Fibroblast of upper back skin (primary cell): ENCODE measurements at places on chromosomes 5 and 9.
A peak's percentile ranks its signal among the peaks of the same experiment; 100 is the strongest.

- no peak for DNase-seq
Observed at GRCh38 chr5:178627259-178627598, 379 bp upstream of the CLK4 start.

- no peak for DNase-seq
Observed at GRCh38 chr9:18893046-18893445, 140.0 kb downstream of the SAXO1 start.

DNA sequence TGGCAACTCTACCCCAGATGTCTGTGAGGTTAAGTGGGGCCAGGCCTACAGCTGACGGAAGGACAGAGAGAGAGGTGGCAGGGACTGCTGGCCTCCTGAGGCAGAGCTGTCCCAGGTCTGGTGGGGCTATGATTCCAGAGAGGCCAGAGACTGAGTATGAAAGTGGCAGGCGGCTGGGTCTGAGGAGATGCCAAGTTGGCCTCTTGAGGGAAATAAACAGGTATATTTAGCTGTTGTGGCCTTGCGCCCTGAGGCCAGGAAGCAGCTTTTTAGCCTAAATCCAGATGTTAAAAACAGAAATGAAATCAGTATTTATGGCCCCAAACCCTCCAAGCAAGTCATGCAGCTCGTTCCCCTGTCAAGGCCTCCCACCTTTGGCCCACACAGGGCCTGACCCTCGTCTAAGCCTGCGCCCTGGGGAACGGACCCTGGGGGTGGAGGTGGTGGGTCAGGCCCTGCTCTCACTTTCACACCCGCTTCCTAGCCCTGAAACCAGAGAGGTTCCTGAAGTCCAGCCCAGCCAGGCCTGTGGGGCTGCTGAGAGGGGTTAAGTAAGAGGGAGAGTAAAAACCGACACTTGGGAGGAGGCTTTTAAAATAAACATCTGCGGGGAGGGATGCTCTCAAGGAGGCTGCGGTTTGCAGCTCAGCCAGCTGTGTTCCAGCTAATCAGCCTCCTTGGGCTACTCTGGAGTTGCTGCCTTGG lies 18.7 kb downstream of the PCDHGC5 start:
- DNase-seq: peak; percentile 89

GRCh38 chr5:148912714-148913398 lies 86.4 kb downstream of the ADRB2 start:
- peak; percentile 97 for DNase-seq

DNA sequence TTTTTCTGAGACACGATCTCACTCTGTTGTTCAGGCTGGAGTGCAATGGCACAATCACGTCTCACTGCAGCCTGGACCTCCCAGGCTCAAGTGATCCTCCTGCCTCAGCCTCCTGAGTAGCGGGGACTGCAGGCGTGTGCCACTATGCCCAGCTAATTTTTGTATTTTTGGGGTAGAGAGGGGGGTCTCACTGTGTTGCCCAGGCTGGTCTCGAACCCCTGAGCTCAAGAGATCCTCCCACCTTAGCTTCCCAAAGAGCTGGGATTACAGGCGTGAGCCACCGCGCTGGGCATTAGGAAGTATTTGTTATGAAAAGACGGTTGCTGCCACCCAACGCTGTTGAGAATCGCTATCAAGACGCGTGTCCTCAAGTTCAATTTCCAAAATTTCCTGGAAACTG lies 180.9 kb upstream of the TBCA start:
- DNase-seq: no peak

GRCh38 chr5:10632110-10632761 lies 68.4 kb downstream of the ANKRD33B start:
- DNase-seq: peak; percentile 71

DNA sequence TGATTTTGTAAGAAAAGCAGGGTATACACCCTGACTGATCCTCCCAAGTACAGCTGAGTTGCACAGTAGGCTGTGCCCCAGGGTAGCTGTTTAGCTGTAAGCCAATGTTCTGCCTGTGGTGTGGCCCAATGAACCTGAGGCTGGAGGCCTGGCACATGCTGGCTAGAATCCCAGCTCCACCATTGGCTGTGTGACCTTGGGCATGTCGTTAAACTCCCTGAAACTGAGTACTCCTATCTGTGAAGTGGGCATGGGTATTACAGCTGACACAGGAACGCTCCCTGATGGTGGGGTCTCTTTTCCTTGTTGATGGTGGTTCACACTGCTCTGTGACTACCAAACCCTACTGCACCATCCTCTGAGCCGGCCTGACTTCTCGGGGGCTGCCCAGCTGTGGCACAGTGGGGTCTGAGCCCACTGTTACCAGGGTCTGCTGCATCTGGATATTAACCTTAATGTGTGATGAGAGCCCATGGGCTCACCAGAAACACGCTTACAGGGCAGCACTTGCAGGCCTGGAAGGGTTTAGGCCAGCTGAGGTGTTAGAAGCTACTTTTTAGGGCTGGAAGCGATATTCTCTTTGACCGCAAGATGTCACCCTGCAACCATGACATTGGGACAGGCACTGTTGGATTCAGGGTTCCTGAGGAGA lies 7.0 kb upstream of the GADD45G start:
- peak; percentile 64 for DNase-seq

DNA sequence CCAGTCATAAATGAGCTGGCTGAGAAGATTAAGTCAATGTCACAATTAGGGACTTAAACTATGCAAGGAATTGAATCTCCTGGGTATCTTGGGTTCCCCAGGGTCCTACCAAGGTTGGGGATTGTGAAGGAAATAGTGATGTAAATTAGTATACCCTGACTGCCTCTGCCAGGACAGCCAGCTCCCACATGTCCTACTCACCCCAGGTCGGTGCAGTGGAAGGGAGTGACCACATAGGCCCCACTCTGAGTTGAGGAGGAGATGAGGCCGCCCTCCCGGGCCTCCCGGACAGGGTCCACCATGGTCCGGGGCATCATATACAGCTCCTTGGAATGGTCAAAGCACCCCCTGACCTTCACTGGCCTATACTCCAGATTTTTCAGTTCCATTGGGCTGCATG lies 2.7 kb downstream of the SURF1 start:
- DNase-seq: no peak

DNA sequence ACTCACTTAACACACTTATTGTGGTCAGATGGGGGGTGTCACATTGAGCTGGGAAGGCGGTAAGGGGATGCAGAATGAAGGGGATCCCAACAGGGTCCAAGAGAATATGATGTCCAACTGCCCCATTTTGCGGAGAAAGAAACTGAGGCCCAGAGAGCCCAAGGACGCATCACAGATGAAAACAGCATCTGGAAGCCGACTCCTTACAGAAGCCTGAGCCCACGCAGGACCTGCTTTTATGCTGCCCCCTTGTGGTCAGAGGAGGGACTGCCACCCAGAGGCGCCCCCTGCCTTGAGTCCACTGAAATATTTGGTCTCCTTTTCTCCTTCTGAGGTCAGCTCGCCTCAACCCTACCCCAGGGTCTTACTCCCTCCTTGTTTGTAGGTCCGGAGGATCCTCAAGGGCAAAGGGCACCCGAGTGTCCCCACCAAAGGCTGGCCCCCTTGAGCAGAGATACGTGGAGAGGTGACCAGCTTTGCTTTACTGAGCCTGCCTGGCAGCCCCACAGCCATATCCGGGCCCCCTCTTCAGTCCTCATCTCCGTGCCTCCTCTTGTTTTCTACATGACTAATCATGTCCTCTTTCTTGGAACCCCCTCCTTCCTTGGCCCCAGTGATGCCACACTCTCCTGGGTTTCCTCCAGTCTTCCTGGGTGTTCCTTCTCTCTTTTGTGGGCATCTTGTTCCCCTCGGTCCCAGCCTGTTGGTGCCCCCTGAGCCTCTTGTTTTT lies 30.0 kb upstream of the TTLL11 start:
- peak; percentile 58 for DNase-seq

DNA sequence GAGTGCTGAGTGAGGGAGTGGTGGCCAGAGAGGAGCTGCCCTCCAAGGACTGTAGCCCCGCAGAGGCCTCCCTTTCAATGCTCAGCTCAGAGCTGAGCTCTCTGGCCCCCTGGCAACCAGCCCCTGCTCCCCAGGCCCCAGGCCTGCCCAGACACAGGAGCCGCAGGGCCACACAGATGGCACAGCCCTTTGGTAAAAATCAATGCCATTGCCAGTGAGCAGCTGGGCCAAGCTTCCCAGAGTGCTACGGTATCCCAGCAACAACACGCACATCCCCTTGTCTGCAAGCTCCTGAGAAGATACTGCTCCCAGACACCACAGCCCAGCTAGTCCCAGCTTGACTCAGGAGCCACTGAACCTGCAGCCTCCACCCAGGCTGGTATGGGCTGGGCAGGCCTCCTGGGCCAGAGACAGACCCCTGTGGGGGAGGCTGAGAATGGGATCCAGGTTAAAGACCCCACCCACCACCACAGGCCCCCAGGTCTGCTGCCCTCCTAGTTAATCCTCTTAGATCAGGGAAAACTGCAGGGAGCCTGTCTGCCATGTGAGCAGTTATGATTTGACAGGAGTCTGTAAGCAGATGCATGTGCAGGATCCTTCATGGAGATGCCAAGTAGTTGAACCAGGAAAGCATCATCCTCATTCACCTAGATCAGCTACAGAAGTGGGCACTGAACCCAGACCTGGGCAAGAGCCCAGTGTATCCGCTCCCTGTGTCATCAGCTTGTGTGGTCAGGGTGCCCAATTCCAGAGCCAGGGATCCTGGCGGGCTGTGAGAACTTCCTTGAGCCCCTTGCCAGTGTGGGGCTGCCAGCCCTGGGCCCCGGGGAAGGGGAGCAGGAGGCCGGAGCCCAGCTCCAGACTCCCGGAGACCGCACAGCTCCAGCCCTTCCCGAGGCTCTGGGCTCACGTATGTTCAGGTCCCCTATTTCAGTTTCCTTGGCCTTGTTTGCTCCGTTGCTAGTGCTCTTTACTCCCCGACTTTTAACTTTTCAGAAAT lies 26.7 kb upstream of the ADAMTS2 start:
- DNase-seq: no peak

DNA sequence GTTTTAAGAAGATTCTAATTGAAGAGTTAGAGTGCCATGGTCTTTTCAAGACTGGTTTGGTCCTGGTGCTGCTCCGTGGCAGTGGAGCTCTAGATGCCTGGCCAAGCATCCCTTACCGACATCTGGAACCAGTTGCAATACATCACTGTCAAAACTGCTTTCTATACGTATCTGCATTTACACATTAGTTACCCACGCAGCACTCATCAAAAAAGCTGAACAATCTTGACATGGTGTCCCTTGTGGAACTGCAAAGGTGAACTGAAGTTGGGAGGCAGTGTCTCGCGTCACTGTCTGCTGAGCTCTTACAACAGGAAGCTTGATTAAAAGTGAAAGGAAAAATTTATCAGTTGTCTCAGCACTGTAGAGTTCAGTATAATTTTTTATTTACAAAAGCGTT lies 82.6 kb downstream of the PBX3 start:
- peak; percentile 24 for DNase-seq

GRCh38 chr9:82903503-82903902 lies 159.4 kb downstream of the RASEF start:
- no peak for DNase-seq

- DNase-seq: no peak
Observed at GRCh38 chr5:76620166-76620565, 3.0 kb downstream of the F2RL2 start.

- DNase-seq: no peak
Observed at GRCh38 chr5:159415301-159415937, 85.1 kb upstream of the IL12B start.

DNA sequence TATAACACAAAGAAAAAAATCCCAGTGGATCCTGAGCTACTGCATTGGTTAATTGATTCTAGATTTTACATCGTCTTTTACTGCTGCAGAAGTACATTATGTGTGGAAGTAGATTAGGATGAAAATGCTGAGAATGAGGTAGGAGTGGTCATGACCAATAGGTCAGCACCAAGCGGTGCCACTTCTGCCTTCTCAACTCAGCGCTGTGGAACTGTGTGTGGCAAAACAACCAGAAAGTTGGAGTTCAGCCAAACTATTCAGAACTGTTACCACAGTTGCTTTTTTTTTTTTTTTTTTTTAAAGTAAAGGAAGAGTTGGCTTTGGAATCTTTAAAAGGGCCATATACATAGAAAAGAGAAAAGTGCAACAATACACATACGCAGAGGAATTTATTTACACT lies 24.2 kb downstream of the POU5F2 start:
- DNase-seq: no peak
